ENCODE measurements at places on chromosomes 4 and X.

GRCh38 chrX:153766871-153767673 is 3.0 kb downstream of the PLXNB3 start:
- DNase-seq, result no peak

DNA sequence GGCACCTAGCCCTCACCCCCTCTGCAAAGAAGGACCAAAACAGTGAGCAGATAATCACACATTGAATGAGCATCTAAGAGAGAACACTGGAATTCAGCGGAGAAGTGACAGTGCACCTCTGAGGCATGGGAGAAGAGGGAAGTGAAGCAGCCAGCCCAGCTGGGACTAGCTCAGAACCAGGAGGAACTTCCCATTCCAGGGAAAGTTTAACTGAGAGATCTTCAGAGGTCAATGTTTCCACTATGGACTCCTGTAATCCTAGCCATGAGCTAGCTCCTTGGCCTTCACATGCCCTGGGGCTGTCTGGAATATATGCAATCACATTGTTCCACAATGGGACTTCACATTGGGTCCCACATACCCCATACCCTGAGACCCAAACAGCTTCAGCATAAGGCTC is 24.4 kb downstream of the TLR6 start:
- no peak for DNase-seq

GRCh38 chr4:104457308-104457981 is 37.2 kb downstream of the CXXC4 start:
- DNase-seq, result no peak

DNA sequence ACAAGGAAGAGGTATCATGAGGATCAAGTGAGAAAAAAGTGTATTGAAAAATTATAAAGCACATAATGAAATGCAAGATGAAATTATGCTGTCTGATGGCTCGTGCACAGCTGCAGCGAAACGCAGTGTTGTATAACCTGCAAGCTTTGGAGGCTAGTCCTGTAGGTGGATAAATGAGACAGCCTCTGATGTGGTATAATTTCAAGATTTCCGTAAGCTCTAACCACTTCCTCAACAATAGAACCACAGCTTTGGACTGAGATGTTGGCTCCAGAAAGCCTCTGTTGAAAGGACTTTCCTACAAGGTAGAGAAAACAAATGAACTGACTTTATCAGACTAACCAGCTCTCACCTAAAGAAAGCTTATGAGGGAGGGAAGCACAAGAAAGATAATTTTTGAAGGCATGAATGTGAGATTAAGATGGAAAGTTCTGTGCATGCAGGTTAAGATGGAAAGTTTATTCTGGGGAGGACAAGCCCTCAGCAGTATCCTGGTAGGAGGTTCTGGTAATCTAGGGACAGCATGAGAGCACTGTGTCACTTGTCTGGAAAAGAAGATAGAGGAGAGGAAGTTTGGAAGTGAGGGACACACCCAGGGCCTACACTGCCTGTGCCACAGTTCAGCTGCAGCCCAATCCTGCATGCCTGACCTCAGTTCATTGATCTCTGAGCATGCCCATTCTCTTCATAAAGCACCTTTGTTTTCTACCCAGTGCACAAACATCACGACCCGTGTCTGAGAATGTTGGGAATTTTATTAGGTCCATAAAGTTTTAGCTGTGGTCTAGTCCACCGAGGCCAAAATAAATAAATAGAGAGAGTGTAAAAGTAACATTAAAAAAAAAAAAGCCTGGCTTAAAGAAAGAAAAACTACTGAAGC is 161.5 kb upstream of the SFRP2 start:
- DNase-seq, result no peak

DNA sequence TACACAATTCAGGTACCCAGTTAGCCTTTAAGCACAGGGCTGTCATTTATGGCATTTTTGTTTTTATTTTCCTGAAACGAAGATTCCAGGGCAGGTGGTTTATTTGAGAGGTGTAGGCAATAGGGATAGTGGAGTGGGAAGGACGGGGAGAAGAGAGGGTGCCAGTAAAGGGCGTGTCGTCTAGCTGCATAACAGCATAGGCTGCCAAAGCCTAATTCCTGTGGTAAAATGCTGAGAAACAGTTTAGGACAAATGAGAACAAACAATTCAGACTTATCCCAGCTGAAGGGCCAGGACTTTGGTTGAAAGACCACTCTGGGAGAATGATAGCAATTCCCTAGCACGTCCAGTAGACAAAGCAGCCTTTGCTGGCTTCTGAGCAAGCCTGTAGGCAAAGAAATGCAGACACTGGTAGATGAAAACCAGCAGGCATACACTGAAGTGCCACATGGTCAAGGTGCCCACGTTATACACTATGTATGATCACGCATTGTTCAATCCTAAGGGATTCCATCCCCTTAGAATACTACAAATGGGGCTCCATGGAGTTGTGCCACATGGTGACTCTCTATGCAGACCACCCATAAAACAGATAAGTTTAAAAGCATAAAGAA is 70.6 kb downstream of the PKD2 start:
- DNase-seq, result no peak

DNA sequence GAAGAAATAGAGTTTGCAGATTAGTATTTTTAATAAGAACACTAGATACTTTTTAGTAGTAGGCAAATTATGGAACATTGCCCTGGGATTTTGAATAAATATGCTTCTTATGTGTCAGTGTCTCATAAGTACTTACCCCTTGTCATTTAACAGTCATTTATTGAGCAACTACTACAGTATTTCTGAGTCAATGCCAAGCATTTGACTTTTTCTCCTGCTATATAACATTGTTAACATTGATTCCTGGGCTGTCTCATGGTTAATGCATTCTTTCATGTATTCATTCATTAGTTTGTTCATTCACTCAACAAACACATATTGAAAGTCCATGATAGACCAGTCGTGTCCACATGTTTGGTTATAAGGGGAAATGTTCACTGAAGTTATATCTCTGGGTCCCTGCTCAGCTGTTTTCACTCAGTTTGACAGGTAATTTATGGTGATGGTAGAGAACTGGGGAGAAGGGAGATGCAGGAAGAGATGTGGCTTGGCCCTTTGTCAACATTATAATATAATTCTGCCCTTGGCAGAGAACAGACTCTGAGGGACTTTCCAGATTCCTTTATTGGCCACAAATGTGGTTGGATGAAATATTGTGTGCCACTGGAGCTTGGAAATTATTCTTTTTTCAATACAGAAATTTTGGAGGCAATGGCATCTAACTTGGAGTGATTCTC is 49.8 kb downstream of the OSTC start:
- no peak for DNase-seq

DNA sequence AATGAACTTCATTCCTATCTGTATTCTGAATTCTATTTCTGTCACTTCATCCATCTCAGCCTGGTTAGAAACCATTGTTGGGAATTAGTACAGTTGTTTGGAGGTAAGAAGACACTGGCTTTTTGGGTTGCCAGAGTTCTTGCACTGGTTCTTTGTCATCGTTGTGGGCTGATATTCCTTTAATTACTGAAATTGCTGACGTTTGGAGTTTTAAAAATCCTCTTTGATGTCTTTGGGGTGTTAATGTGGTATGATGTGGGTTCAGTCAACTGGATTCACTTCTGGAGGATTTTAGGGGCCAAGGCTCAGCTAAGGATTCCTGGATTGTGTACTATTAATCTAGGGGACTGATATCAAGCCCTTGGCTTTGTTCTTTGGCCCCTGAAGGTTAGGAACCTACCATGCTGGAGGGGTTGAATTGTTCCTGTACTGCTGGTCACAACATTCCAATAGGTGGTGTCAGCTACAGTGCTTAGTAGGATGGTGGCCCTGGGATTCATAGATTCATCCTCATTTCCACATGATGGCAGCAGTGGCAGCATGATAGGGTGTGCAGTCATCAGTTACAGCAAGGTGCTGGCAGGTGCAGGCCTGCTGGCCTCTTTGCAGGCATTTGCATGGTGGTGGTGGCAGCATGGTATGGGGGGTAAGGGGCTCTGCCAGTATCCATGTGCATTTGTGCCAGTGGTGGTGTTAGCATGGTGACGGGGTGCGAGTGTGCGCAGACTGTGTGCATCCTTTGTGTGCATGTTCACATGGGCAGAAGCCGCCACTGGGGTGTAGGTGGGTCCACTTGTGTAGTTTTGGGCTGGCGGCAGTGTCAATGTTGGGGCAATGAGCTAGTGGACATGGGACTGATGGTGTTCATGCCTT is 301.3 kb downstream of the TEX13C start:
- no peak for DNase-seq

DNA sequence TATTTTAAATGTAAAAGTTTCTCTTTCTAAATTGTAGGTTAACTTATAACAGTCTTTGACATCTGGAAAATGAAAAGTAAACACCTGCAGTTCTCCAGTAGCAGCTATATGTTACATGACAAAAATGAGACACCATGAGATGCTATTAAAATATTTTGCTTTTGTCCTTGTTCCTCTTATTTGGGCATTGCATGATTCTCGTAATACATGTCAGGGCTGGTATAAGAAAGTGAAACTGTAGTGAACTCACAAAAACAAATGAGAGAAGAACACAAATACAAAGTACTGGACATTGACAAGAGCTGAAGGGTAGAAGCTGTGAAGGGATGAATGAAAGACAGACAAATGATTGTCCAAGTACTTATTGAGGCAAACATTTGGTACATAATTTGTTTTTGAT is 9.0 kb downstream of the GK2 start:
- DNase-seq, result no peak

GRCh38 chr4:125725957-125726525 is 411.3 kb downstream of the FAT4 start:
- no peak for DNase-seq

- no peak for DNase-seq
Measured at GRCh38 chr4:1260418-1261106, 11.6 kb upstream of the CTBP1 start.

GRCh38 chrX:13747836-13748235 is 13.3 kb downstream of the OFD1 start:
- no peak for DNase-seq

DNA sequence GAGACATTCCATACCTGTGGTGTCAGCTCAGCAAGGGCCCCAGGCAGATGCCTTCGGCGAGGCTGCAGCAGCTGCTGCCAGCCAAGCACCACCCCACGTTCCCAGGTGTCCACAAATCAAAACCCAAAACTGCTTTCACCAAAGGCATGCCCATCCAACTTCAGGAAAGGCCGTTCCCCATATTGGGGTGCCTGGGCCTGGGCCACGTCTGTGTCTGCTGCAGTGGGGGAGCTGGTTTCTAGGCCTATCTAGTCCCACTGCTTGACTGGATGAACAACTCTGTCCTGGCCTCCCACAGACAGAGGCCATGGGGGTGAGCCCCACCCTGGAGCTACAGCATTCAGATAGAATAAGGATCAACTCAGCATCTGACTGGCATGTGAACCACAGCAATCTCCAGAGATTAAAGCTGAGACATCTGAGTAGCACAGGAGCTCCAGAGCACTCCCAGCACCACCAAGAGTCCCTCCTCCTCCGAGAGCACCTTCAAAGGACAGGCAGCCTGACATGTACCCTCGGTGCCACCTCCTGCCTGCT is 37.0 kb downstream of the NAT8L start:
- DNase-seq, result no peak

GRCh38 chr4:22876270-22876669 is 183.5 kb downstream of the GBA3 start:
- no peak for DNase-seq

DNA sequence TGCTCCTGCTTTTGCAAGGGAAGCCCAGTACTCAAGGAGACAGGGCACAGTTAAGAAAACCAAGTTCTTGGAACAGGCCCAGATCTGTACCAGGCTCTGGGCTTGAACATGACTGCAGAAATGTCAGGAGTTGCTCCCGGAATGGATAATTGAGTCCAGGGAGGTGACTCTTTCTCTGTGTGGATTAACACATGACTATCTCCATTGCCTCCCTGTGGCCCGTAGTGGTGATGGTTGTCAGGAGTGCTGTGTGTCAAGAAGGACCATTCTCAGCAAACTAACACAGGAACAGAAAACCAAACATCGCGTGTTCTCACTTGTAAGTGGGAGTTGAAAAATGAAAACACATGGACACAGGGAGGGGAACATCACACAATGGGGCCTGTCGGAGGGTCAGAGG is 39.9 kb downstream of the CCKAR start:
- no peak for DNase-seq

DNA sequence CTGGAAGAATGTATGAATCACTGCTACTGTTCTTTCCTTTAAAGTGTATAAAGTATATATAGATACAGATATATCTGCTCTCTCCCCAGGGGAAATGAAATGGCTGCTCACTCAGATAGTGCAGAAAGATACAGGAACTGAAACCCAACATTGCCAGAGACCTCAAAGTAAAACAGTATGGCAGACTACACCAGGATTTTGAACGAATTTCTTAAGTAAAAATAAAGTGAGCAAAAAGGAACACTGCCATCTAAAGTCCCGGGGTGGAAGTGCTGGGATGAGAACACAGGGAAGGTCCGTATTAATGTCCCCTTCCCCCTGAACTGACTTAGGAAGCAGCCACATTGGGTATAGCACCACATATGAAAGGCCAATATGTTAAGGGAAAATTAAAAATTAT is 93.4 kb downstream of the TMA16 start:
- DNase-seq, result peak; percentile 68

- no peak for DNase-seq
Measured at GRCh38 chrX:35098419-35098818, 155.8 kb downstream of the FAM47B start.

- DNase-seq, result no peak
Measured at GRCh38 chr4:172683021-172683420, 485.6 kb upstream of the GALNT7 start.

- DNase-seq, result no peak
Measured at GRCh38 chrX:135327299-135327698, 18.0 kb downstream of the ETDC start.

DNA sequence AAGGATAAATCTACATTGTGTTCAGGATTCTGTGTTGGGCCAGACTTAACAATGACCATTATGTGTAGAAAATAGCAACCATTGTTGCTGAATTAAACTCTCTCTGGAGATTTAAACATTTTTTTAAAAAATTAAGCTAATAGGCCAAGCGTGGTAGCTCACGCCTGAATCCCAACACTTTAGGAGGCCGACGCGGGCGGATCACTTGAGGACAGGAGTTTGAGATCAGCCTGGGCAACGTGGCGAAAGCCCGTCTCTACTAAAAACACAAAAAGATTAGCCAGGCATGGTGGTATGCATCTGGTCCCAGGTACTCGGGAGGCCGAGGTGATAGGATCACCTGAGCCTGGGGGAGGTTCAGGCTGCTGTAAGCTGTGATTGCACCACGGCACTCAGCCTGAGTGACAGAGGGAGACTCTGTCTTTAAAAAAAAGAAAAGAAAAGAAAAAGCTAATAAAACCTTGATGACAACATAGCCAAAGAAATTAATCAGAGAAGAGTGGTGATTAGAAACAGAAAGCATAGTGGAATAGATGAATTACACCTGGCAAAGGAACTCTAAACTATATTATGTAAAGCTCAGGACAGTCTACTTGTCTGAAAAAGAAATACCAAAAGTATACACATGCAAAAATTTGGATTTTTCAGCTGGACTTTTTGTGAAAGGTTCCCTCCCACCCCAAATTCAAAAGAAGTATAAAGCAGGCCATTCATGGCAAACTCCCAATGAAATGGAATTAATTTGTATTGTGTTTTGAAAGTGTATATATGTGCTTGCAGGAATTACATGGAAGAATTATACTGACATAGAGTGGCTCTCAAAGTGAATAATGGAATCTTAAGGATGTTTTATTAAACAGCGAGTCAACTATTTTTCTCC is 21.9 kb downstream of the PLS3 start:
- DNase-seq, result no peak
